ENCODE measurements at places on chromosomes 16 and 17.

GRCh38 chr17:51612692-51613091 lies 352.3 kb downstream of the UTP18 start:
- no peak for DNase-seq

GRCh38 chr17:75181608-75182318 lies 996 bp downstream of the SUMO2 start:
- DNase-seq: peak; percentile 61

DNA sequence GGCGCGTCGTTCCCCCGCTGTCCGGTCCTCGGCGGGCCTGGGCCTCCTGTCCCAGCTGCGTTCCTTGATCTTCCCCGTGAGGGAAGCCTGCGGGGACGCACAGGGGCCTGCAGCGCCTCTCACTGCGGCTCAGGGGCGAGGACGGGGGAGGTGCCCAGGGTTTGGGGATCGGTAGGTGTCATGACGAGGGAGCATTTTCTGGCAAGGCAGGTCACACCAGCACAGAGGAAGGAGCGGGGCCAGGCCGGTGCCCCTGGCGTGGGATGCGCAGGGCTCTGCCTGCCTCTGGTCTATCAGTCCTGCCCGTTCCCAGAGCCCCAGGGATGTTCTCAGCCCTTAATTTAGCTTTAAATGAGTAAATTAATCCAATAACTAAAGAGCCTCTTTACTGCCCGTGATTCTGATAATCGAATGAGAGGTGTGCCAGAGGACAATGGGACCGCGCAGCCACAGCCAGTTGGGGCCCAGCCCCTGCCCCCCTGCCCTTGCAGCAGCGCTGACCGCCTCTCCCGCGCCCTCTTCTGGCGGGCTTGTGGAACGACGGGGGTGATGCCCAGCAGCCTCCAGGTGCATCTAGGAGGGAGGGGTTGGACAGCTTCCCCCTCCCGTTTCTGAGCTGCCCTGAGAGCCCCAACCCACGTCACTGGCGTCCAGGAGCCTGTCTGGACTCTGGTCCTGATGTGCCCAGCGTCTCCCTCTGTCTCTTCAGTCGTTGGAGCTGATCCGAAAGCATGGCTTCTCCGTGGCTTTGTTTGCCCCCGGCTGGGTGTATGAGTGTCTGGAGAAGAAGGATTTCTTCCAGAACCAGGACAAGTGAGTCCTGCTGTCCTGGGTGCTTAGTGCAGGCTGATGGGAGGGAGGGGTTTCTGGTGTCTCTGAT lies 7.9 kb downstream of the ENGASE start:
- peak; percentile 54 for DNase-seq

DNA sequence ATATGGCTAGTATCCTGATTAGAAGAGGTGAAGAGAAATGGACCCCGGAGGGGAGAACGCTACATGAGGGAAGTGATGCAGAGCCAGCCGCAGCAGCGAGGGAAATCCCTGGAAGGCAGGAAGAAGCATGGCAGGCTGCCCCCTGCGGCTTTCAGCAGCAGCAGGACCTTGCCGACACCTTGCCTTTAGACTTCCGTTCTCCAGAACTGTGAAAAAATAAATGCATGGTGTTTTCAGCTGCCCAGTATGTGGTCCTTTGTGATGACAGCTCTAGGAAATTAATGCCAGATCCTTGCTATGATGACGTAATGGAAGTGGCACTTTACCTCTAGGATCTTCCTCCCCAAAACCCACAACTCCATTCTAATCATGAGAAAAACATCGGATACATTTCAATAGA lies 9.7 kb upstream of the ZFP1 start:
- DNase-seq: no peak

DNA sequence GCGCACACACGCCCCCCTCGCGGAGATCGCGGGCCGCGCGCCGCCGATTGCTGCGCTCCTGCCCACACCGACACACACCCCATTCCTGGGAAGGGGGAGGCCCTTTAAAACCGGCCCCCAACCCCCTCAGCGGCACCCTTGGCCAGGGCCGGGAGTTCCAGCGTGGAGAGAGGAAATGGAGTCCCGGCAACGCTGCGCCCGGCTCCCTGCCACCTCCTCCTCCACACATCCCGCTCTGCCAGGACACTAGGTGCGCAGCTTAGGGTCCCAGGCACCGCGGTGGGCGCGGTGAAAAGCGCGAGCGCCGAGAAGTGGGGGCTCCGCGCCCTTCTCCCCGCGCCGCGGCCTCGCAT lies 397 bp downstream of the CDC42EP4 start:
- no peak for DNase-seq

GRCh38 chr16:69831212-69832123 lies 69.3 kb downstream of the WWP2 start:
- no peak for DNase-seq

DNA sequence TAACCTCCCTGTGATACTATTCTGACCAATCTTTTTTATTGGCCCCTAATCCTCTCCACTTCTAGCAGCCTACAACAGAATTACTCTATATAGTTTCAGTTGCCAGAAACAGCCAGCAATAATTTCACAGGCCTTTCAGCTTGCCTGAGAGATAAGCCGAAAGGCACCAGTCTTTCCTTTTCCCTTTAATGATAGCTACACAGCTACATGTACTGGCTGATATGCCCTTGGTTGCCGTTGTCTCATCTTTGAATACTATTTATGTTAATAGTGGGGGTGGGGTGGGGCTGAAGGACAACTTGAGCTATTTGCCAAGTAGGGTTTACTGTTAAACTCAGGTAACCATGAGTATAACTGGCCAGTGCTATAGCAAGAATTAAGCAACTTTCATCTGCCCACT lies 35.8 kb upstream of the RASL10B start:
- DNase-seq: no peak

DNA sequence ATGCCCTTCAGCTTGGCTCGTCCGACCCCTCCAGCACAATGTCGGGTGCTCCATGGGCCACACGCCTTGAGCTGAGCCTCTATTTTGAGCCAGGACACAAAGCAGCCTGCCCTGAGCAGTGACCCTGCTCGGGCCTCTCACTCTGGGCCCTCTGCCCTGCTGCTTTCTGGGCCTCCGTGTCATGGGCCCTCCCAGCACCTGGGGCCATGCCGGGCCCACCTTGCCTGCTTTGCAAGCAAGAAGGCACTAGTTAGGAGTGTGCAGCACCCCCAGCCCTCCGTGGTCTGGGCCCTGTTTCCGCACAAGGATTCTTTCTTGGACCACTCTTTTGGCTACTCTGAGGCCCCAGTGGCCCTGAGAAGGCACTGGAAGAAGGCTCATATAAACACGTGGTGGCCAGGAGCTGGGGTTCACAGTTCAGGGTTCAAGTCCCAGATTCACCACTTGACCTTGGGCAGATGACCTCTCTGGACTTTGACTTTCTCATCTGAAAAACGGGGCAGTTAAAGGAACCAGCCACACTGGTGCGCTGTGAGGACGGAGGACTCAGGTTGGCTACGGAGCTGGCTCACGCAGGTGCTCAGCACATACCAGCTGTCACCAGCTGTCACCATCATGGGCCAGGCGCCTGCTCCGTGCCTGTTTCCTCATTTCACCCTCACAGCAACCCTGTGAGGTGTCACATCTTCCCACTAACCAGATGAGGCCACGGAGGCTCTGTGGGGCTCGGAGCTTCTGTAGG lies 166.0 kb upstream of the GSE1 start:
- DNase-seq: no peak

DNA sequence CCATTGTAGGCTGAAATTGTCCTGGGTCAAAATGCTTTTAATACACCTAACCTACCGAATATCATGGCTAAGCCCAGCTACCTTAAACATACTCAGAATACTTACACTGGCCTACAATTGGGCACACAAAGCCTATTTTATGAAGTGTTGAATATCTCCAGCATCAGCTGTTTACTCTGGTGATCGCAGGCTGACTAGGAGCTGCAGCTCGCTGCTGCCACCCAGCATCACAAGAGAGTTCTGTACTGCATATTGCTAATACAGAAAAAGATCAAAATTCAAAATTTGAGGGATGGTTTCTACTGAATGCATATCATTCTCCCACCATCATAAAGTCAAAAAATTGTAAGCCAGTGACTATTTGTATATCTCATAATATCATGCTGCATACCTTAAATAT lies 55.3 kb downstream of the ULK2 start:
- DNase-seq: no peak

DNA sequence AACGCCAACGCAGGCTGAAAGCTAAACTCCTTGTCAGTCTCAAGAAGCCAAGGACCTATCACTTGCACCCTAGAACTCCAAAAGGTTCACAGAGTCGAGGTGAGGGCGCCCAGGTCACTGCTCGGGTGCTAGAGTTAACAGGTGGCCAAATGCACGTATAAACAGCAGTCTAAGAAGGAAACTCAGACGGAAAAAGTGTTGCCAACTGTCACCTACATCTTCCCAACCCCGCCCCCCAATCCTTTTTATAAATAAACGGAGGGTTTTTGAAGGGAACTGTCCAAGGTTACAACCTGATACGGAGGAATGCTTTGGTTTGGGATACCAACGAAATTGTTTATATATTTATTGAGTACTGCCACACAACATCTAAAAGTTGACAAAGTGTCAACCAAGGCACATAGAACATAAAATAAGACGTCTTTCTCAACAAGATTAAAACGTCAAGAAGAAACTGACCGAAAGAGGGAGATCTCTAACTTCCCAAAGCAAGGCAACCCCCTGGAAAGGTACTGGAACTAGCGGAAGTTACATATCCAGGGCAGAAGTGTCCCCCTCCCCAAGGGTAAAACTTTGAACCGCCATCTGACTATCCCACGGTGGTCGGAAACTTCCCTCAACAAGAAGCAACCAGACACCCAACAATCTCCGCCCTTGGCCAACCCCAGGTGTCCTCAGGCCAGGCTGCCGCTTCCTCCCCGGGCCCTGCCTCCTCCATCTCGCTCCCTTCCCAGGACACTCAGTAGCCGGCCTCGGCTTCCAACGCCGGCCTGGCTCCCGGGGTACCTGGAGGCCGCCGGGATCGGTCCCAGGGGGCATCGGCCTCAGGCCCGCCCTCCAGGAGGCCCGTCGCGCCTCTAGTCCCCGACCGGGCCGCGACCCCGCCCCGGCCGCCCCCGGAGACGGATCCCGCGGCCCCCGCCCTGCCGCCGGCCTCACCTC lies 982 bp downstream of the SPAG9 start:
- peak; percentile 52 for DNase-seq

DNA sequence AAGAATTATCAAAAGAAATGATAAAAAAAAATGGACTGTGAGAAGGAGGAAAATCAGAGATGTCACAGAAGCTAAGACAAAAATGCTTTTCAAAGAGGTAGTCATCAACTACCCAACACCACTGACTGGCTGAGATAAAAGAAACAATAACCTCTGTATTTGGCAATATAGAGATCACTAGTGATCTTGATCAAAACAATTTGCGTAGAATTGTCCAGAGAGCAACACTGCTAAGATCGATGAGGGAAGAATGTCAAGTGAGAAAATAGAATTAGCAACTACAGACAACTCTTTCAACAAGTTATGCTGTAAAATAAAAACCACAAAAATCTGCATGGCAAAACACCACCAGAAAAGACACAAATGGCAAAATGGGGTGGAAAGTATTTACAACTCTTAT lies 66.0 kb downstream of the BRIP1 start:
- no peak for DNase-seq

DNA sequence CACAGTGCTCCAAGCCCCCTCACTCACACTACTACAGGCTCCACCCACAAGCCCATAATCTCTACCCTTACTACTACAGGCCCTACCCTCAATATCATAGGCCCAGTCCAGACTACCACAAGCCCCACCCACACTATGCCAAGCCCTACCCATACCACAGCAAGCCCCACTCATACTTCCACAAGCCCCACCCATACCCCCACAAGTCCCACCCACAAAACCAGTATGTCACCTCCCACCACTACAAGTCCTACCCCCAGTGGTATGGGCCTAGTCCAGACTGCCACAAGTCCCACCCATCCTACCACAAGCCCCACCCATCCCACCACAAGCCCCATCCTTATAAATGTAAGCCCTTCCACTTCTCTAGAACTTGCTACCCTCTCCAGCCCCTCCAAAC lies 13.8 kb downstream of the RIPOR1 start:
- DNase-seq: peak; percentile 93

- no peak for DNase-seq
Measured at GRCh38 chr17:55812323-55812722, 61.5 kb downstream of the PCTP start.

GRCh38 chr16:48963901-48964615 lies 317.6 kb downstream of the CBLN1 start:
- DNase-seq: no peak

- DNase-seq: no peak
Measured at GRCh38 chr16:8167436-8167835, 422.9 kb downstream of the TMEM114 start.

- DNase-seq: no peak
Measured at GRCh38 chr16:57299009-57299718, 14.7 kb upstream of the PLLP start.

GRCh38 chr16:67164599-67165061 lies at the start of gene HSF4:
HSF4 (plus strand) TSS chr16:67164745; CDS start chr16:67164812, 67 bp downstream.
- DNase-seq: no peak

DNA sequence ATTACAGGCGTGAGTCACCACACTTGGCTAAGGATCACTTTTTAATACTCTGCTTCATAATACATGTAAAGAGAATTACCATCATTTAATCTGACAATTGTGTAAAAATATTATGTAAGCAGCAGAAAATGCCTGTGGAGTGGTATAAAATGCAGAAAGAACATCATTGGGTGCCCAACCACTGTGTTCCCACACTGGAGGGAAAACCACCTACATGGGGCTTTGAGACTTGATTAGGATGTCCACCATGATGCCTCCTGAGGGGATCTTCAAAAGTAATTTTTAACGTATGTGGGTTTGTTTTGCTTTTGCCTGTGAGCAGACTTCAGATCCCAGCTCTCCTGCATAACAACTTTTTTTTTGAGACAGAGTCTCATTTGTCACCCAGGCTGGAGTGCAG lies 18.8 kb downstream of the CFAP97D1 start:
- no peak for DNase-seq

GRCh38 chr16:4271176-4272113 lies 1.4 kb downstream of the TFAP4 start:
- peak; percentile 89 for DNase-seq

DNA sequence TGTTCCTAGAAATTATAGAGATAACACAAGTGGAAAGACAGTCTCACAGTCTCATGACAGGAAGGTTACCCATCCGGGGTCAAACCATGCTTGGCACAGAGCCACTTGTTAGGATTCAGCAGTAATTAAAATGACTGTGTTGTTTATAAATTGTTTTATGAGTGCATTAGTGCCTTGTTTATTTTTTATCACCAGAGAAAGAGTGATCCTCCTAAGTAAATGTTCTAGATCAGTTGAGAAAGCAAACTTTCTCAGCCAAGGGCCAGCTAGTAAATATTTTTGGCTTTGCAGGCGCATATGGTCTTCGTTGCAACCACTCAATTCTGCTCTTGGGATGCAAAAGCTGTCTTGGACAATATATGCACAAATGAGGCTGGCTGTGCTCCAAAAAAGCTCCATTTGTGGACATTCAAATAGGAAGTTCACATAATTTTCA lies 253.9 kb upstream of the CACNG5 start:
- DNase-seq: no peak

GRCh38 chr17:27264068-27264812 lies 29.7 kb upstream of the WSB1 start:
- no peak for DNase-seq

DNA sequence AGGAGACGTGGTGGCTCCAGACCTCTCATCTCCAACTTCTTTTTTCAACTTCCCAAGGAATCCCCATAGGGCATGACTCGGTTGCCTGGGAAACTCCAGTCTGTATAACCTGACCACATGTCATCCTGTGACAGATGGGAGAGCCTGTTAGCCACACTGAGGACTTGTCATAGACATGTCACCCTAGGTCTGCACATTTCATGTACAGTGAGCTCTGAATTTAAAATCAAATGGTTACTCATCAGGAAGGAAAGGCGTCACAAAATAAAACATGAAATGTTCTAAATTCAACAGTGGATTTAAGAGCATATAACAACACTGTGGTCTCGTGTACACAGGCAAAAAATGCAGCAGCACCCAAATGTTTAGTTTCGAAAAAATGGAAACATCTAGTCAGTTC lies 22.2 kb upstream of the ADAMTS18 start:
- DNase-seq: no peak

All from CD4-positive, alpha-beta T cell treated with Interleukin-21 for 1 hour (primary cell).